Stimulated activated CD4-positive, alpha-beta T cell treated with anti-CD3 and anti-CD28 coated beads, Interleukin-1b, Interleukin-23, amount 100 ng/mL, for 4 hours (primary cell): ENCODE measurements at places on chromosomes 11 and 22.

DNA sequence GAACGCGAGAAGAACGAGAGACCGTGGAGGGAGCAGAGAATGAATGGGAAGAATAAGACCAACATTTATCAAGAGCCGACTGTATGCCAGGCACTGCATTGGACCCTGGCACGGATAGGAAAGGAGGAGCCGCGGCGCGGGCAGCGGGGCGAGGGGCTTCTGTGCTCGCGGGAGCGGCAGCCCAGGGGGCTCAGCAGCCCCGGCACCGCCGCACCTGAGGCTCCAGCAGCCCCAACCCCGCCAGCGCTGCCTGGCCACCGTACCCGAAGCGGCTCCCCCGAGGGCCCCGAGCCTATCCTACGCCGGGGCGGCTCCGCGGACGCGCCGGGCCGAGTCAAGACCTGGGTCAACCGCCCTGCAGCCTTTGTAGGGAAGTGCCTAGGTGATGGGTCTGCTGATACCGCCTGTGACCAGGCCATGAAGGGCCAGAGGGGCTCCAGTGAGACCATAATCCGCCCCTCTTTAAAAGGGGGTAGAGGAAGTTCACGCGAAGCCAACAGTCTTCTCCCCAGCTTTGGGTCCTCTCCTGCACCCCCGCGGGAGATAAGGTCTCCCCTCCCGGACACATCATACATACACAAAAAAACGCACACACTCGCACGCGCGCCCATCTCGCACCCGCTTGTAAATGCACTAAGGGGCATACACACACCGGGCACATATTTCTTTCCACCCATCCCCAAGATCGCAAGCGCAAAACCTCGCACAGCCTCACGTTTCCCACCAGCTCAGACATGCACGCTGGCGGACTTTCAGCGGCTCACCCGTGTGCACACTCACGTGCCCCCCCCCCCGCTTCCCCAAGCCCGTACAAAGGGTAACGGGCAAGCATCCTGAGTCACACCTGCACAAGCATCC, 935 bp upstream of the RTN4RL2 start:
- no peak for DNase-seq

- DNase-seq = no peak
Observed at GRCh38 chr11:126663749-126664592, 308.5 kb downstream of the ST3GAL4 start.

DNA sequence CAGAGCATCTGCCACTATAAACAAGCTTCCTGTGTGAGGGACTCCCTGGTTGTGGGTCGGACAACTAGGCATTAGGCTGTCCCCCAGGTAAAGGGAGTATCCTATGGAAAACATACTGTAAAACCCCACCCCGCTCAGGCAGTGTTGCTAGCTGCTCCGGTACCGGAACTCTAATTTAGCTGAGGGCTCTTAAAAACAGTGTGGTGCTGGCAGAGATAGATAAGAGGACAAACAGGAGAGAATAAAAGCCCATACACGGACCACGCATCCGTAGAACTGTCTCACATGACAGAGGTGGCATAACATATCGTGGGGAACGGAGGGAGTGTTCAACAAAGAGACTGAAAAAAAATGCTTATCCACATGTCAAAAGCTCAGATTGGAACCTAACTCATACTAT, 3.4 kb upstream of the MOGAT2 start:
- no peak for DNase-seq

GRCh38 chr22:46792841-46793261, 30.4 kb downstream of the TBC1D22A start:
- no peak for DNase-seq

DNA sequence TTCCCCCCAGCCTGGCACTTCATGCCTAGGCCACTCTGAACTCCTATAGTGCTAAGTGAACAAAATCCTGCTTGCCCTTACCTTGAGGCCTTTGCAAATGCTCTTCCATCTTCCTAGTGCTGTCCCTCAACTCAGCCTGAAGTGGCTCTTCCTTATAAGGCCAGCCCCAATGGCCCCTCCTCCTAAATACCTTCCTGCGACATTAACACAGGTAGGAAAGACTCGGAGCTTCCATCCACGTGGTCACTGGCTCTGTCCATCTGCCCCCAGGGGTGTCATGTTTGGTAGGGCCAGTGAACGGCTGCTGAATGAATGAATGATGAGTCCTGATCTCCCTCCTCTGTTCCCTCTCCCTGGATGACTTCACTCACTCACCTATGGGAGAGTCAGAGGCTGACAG, 4.2 kb downstream of the PDE2A start:
- no peak for DNase-seq

DNA sequence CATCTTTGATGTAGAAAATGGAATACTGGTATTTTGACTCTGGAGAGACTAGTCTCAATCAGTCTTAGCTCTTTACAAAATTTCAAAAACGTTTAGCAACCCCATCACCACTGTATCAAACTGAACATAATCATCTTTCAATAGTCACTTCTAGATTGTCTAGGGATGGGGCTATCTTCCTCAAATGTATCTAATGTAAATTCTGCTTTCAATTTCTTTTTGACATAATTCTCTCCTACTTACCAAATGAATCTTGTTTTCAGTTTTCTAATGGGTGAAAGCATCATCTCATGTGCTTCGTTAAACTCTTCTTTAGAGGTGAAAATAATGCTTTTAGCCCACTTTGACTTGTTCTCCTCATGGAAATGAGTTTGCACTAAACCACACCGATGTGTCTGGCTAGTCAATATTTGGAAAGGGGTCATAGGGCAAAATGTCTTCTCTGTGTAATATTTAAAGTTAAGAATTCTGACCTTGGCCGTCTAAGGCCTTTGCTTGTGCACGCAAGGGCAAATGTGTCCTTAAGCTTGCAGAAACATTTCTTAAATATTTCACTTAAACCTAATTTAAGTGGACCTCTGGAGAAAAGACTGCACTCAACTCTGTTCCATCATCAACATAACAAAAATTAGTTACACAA, 5.2 kb downstream of the SIK3 start:
- DNase-seq = no peak

DNA sequence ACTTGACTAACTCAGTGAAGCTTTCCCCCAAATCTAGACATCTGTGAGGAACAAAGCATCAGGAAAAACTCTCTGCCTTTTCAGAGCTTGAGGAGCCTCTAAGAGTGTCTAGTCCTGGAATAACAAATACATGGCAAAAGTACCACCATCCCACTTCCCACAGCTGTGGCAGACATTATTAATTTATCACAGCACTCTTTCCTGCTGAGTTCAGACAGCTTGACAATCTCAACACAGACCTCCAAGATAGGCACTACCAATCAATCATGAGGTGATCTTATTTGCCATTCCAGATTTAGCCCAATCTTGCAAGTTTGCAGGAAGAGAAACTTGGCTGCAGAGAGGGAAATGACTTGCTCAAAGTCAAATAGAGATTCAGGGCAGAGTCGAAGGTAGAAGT, 202.8 kb downstream of the MN1 start:
- no peak for DNase-seq
